ENCODE measurements at places on chromosomes 7 and 10.

GRCh38 chr7:149473251-149473650 is 12.4 kb upstream of the ZNF777 start:
- H3K36me3 ChIP-seq = peaks cover 1% of the 10 kb centered on the region
- DNase-seq = no peak
- H3K4me3 ChIP-seq = no peak overlapping the region
- peaks cover 5% of the 10 kb centered on the region for H3K4me1 ChIP-seq
- H3K27ac ChIP-seq = no peak overlapping the region
- H3K27me3 ChIP-seq = no peaks in the 10 kb centered on the region

DNA sequence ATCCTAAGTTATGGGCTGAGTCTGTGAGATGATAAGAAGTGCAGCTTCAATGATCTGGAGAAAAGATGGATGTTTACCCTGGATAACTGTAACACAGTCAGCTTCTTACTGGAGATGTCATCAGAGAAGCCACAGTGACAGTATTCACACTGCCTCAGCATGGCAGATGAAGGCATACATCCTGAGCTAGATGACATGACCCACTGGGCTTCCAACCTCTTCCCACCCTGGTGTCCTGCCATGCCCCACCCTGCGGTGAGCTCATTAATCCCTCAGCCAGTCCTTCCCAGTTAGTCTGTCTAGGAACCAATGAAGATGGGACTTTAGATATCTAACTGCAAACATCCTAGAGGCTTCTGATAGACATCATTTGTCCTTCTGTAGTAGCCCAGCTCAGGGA is 213.8 kb downstream of the TAX1BP1 start:
- no peak overlapping the region for H3K4me3 ChIP-seq
- no peaks in the 10 kb centered on the region for H3K27me3 ChIP-seq
- H3K36me3 ChIP-seq = no peaks in the 10 kb centered on the region

GRCh38 chr7:43482679-43483252 is 100.1 kb upstream of the STK17A start:
- no peak overlapping the region for H3K4me3 ChIP-seq
- no peaks in the 10 kb centered on the region for H3K36me3 ChIP-seq
- DNase-seq = no peak
- no peaks in the 10 kb centered on the region for H3K27me3 ChIP-seq

GRCh38 chr10:87880336-87880735 is 16.9 kb downstream of the PTEN start:
- no peaks in the 10 kb centered on the region for H3K27me3 ChIP-seq
- no peak overlapping the region for H3K4me3 ChIP-seq
- H3K27ac ChIP-seq = no peak overlapping the region

DNA sequence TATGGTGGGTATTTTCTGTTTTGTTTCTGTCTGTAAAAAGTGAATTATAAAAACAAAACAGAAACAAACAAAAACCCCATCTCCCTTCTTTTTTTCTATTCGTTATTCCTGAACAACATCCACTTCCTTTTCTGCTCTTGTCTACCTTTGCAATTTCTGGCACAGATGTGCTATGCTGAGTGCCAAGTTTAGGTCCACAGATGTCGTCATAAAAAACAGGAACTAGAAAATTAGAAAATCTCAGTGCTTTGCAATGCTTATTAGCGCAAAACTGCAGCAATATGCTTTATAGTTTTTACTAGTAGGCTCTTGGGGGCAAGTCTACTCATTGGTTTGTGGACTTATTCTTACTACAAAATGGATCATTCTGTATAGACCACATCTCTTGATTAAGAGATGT is 94.2 kb upstream of the PRKCQ start:
- H3K4me1 ChIP-seq = no peaks in the 10 kb centered on the region
- H3K27me3 ChIP-seq = no peaks in the 10 kb centered on the region
- no peak for DNase-seq
- H3K27ac ChIP-seq = no peak overlapping the region

DNA sequence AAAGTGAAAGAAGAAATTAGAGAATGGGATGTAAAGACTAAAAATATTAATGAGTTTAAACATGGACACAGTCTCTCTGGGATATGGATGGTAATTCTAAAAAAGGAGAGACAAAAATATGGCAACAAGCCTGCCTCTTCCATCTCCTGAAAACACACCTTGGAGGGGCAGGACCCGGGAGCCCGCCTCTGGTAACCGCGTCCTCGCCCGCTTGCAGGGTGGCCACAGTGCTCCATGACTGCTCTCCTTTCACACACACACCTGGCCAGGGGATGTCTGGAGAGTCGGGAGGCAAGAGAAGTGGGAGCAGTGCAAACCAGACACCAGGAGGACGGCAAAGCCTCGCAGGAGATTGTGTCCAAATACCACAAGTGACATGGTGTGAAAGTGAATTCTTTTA is 166.3 kb downstream of the ZMYND11 start:
- no peaks in the 10 kb centered on the region for H3K4me1 ChIP-seq
- no peak overlapping the region for H3K4me3 ChIP-seq
- H3K27me3 ChIP-seq = no peaks in the 10 kb centered on the region
- no peaks in the 10 kb centered on the region for H3K36me3 ChIP-seq
- no peak for DNase-seq
- H3K27ac ChIP-seq = no peak overlapping the region

DNA sequence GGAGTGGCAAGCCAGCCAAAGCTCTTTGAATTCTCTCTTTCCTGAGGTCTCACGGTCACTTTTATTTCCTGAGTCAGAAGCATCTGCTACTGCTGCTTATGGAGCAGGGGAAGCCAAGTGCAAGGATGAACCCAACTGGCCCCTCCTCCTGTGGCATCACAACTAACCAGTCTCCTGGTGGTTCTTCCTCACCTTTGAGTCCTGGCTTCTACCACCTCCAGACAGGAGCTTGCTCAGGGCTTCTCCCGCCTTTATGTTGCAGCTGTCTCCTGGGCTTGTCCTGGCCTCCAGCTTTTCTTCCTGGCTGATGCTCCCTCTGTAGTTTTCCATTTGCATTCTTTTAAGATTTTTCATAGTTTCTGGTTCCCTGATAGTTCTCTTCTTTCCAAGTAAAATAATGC is 349.7 kb upstream of the NRP1 start:
- DNase-seq = peak; percentile 2
- no peak overlapping the region for H3K27ac ChIP-seq
- H3K4me3 ChIP-seq = no peak overlapping the region
- no peaks in the 10 kb centered on the region for H3K27me3 ChIP-seq

DNA sequence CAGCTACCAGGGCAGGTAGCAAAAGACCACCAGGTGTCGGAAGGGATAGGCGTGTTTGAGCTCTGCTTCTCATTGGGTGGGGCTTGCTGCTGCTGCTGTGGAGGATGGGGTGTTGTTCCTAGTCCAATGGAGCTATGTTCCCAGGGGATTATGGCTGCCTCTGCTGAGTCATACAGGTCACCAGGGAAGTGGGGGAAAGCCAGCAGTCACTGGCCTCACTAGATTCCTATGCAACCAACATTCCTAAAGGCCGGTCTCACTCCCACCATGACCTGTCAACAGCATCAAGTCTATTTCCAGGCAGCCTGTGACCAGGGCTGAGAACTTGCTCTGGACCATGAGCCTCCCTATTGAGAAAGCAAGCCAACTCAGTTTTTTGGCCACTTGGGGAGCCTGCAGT is 1160.8 kb downstream of the REEP3 start:
- no peaks in the 10 kb centered on the region for H3K36me3 ChIP-seq
- H3K4me1 ChIP-seq = no peaks in the 10 kb centered on the region
- no peak overlapping the region for H3K4me3 ChIP-seq
- DNase-seq = peak; percentile 77
- H3K27ac ChIP-seq = no peak overlapping the region

DNA sequence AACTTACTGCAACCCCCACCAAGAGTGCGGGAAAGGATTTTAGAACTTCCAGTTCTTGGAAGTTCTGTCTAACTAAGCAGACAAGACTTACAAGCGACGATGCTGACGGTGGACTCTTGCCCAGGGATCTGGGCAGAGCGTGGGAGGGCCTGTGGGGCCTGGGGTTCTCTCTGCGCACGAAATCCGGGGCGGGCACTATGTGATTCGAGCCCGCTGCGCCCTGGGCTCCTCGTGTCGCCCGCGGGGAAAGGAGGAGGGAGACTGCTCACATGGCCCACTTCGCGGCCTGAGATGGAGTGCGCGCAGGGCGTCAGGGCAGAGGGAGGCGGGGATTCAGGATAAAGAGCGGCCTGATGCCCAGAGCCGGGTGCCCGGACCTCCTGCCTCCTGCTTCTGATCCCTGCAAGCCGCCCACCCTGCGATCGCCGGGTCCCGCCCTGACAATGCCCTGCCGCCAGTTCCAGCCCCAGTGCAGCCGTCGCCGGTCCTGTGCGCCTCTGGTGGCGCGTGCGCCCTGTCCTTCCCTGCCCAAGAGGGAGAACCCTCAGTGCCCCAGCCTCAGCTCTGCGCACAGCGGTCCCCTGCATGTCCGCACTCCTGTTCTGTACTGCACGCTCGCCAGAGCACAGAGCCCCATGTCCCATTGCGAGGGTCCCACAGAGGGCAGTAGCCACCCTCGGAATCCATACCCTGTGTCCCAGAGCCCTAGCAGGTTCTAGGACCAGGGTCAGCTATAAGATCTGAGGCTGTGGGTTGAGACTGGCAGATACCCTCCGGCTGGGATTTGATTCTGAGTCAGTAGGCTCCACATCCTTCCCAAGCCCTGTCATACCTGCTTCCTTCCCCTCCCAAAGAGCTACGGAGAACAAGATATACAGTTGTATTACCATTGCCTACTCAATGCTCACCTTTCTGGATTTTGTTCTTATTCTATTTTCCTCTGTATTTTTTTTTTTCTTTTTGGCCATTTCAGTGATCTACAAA is 99.4 kb upstream of the TMEM106B start:
- DNase-seq = peak; percentile 55
- H3K36me3 ChIP-seq = no peaks in the 10 kb centered on the region
- no peaks in the 10 kb centered on the region for H3K27me3 ChIP-seq
- no peak overlapping the region for H3K27ac ChIP-seq
- H3K4me3 ChIP-seq = no peak overlapping the region

- H3K27me3 ChIP-seq = no peaks in the 10 kb centered on the region
- H3K27ac ChIP-seq = no peak overlapping the region
- DNase-seq = no peak
- no peaks in the 10 kb centered on the region for H3K4me1 ChIP-seq
- H3K4me3 ChIP-seq = no peak overlapping the region
Measured at GRCh38 chr10:1550291-1550595, 187.1 kb downstream of the ADARB2 start.

DNA sequence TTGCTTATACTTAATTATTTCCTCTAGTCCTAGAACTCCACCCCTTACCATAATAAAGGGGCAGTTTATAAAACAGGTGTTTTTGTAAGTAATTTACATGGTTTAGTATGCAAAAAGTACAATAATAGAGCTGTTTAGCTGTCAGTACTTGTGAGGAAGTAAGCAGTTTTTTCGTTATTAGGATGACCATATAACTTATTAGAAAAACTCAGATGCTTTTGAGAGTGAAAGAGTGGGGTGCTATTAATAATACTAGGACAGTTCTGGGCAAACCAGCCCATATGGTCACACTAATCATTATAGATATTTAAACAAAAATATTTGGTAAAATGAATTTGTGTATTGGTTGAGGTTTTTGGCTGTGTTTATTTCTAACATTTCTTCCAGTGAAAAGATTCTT is 201.9 kb upstream of the KAT6B start:
- no peak overlapping the region for H3K4me3 ChIP-seq
- no peak for DNase-seq
- no peaks in the 10 kb centered on the region for H3K27me3 ChIP-seq
- no peak overlapping the region for H3K27ac ChIP-seq
- no peaks in the 10 kb centered on the region for H3K4me1 ChIP-seq

GRCh38 chr10:109861081-109861480 is 62.2 kb downstream of the XPNPEP1 start:
- no peaks in the 10 kb centered on the region for H3K27me3 ChIP-seq
- no peak overlapping the region for H3K4me3 ChIP-seq
- H3K4me1 ChIP-seq = no peaks in the 10 kb centered on the region
- H3K36me3 ChIP-seq = no peaks in the 10 kb centered on the region
- peak; percentile 3 for DNase-seq
- H3K27ac ChIP-seq = no peak overlapping the region

DNA sequence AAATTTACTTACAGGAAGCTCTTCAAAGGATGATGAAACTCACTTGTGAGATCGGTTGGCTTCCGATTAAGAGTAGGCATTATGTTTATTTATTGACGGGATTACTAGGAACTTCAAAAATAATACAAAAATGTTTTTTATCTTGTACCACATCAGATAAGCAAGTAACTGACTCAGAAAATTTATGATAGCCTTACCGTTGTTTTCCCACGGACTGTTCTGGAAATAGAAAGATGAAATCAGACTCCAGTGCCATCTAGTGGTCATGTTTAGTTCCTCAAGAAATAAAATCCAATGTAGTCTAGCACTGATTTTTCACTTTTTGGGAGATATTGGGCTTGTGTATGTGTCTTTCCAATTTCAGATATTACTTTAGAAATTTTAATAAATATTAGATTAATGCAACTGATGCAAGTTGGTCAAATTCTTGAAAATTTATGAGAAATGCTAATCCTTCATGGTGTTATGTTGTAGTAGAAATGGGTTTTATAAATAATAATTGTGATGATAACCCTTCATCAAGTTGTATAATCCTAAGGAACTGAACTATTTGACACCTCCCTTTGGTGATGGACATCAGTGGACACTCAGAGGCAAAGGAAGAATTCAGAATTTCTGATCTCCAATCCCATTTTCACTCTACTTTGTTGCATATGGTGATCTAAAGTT is 168.8 kb downstream of the TMEM26 start:
- no peaks in the 10 kb centered on the region for H3K4me1 ChIP-seq
- H3K27me3 ChIP-seq = no peaks in the 10 kb centered on the region
- H3K4me3 ChIP-seq = no peak overlapping the region

GRCh38 chr7:147852833-147853232 is 737.7 kb upstream of the C7orf33 start:
- DNase-seq = no peak
- H3K36me3 ChIP-seq = no peaks in the 10 kb centered on the region
- H3K4me3 ChIP-seq = no peak overlapping the region

DNA sequence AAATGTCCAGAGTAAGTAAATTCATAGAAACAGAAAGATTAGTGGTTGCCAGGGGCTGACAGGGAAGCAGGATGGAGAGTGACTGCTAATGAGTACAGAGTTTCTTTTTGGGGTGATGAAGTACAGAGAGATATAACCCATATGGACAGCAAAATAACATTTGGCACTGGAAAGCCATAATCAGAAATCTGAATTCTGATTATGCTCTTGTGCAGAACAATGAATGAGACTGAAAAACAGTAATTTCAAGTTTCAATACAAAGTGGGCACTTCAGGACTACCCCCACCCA is 4.5 kb downstream of the RHEB start:
- H3K27me3 ChIP-seq = no peaks in the 10 kb centered on the region
- no peak overlapping the region for H3K27ac ChIP-seq
- H3K4me1 ChIP-seq = no peaks in the 10 kb centered on the region
- no peak for DNase-seq
- no peaks in the 10 kb centered on the region for H3K36me3 ChIP-seq
- H3K4me3 ChIP-seq = no peak overlapping the region

- peaks cover 27% of the 10 kb centered on the region for H3K4me1 ChIP-seq
- no peak overlapping the region for H3K4me3 ChIP-seq
- H3K27me3 ChIP-seq = no peaks in the 10 kb centered on the region
- peak; percentile 73 for DNase-seq
Measured at GRCh38 chr7:2824678-2825461, 19.2 kb downstream of the GNA12 start.

GRCh38 chr10:86965986-86966654 is 2.2 kb upstream of the ADIRF start:
- no peaks in the 10 kb centered on the region for H3K36me3 ChIP-seq
- no peak overlapping the region for H3K4me3 ChIP-seq
- peaks cover 5% of the 10 kb centered on the region for H3K4me1 ChIP-seq
- no peak overlapping the region for H3K27ac ChIP-seq

All from mesendoderm (in vitro differentiated cells).